ENCODE measurements at places on chromosomes 5 and 9.

DNA sequence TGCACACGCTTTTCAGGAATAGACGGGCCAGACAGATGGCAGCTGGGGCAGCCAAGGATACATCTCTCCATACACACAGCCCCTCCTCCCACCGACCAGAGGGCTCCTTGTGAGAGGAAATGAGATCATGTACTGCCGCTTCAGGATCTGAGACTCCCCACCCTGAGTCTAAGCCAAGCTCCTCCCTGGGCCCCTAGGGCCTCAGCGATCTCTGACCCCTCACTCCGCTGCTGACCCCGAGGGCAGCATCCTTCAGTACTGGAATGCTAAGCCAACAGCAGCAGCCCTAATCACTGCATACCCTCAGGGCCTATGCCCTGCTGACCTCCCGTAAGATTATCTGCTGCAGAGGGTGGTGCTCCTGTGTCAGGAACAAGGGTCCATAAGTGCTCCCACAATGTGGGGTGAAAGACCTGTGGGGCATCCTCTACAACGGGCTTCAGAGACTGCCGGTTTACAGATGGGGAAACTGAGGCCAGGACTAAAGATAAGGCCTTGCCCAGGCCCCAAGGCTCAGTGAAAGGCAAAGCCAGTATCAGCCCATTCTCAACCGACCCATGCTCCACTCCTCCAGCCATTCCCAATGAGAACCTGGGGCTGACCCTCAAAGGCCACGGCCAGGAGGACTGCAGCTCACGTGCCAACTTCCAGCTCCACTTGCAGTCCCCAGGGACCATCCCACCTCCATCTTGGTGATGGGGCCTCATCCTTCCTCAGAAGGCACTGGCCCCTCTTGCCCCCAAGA, 37.5 kb downstream of the BICD2 start:
- no peak overlapping the region for H3K4me3 ChIP-seq
- peaks cover 30% of the 10 kb centered on the region for H3K36me3 ChIP-seq
- H3K27ac ChIP-seq, result peak overlapping the region; percentile 77
- peaks cover 18% of the 10 kb centered on the region for H3K4me1 ChIP-seq

DNA sequence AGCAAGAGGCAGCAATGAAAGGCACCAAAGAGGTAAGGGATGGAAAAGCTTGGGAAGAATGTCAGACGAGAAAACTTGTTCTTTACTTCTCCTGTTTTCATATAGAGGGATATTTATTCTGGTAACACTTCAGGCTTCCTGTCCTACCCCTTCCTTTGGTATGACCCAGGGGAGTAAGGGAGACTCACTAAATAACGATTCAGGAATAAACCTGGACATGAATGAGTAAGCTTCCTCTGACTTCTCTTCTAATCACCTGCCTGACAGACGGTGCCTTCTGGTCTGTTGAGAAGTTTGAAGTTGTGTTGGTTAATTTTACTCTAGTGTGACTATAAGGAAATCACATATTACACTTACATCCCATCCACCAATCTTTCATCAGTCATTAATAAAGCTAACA, 461.2 kb downstream of the CDH12 start:
- H3K4me1 ChIP-seq, result no peaks in the 10 kb centered on the region
- H3K4me3 ChIP-seq, result no peak overlapping the region
- DNase-seq, result no peak
- no peaks in the 10 kb centered on the region for H3K27me3 ChIP-seq

GRCh38 chr5:429453-430188, 13.4 kb upstream of the EXOC3 start:
- no peaks in the 10 kb centered on the region for H3K27me3 ChIP-seq
- DNase-seq, result no peak
- H3K36me3 ChIP-seq, result no peaks in the 10 kb centered on the region
- H3K27ac ChIP-seq, result no peak overlapping the region
- H3K4me3 ChIP-seq, result no peak overlapping the region

- no peak overlapping the region for H3K27ac ChIP-seq
- no peak for DNase-seq
- peaks cover 14% of the 10 kb centered on the region for H3K36me3 ChIP-seq
- H3K4me3 ChIP-seq, result no peak overlapping the region
- no peaks in the 10 kb centered on the region for H3K4me1 ChIP-seq
- no peaks in the 10 kb centered on the region for H3K27me3 ChIP-seq
Observed at GRCh38 chr5:115599502-115599901, 2.8 kb downstream of the TICAM2 start.

GRCh38 chr5:143968071-143968878, 156.3 kb downstream of the HMHB1 start:
- no peaks in the 10 kb centered on the region for H3K36me3 ChIP-seq
- DNase-seq, result no peak
- no peak overlapping the region for H3K4me3 ChIP-seq
- H3K4me1 ChIP-seq, result no peaks in the 10 kb centered on the region
- no peaks in the 10 kb centered on the region for H3K27me3 ChIP-seq

GRCh38 chr9:87513880-87514535, 16.3 kb downstream of the DAPK1 start:
- no peak overlapping the region for H3K27ac ChIP-seq
- H3K36me3 ChIP-seq, result peaks cover 25% of the 10 kb centered on the region

- H3K27me3 ChIP-seq, result no peaks in the 10 kb centered on the region
- peaks cover 54% of the 10 kb centered on the region for H3K4me1 ChIP-seq
- peak overlapping the region; percentile 65 for H3K27ac ChIP-seq
- no peaks in the 10 kb centered on the region for H3K36me3 ChIP-seq
- DNase-seq, result peak; percentile 79
Observed at GRCh38 chr9:83281306-83282255, 218.6 kb upstream of the RASEF start.

DNA sequence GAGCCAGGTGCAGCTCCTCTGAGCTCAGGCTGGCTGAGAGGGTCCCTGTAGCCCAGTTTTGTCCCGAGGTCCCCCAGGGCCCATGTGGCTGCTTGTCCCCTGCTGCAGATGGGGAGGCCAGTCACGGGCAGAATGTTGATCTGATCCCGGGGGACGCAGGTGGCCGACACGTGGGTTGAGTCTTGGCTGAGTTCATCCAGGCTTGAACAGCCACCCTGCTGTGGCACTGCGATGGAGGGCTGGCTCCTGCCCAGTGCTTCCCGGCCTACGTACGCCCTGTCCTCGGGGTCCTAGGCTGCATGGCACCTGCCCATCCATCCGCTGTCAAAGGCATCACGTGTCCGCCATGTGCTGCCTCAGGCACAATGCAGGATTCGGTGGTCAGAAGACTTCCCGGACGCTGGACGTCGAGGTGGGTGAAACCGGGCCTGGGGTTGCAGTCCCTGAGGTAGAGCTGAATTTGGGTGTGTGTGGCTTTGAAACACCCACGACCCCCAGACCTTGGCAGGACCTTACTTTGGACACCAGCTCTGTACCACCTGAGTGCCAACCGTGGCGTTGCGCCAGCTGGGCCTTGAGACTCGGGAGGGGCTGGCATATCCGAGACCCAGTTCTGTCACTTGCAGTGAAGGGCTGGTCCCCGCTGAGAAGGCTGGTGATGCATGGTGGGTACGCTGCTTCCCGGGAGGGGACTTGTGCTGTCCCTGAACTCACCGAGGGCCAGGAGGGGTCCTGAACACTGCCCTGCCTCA, 22.3 kb downstream of the RXRA start:
- no peak overlapping the region for H3K27ac ChIP-seq
- no peaks in the 10 kb centered on the region for H3K36me3 ChIP-seq
- no peaks in the 10 kb centered on the region for H3K4me1 ChIP-seq
- DNase-seq, result no peak
- no peak overlapping the region for H3K4me3 ChIP-seq

- no peaks in the 10 kb centered on the region for H3K27me3 ChIP-seq
- H3K27ac ChIP-seq, result no peak overlapping the region
- H3K36me3 ChIP-seq, result no peaks in the 10 kb centered on the region
- no peak overlapping the region for H3K4me3 ChIP-seq
Observed at GRCh38 chr5:82885627-82886389, 191.4 kb downstream of the TMEM167A start.
